ENCODE measurements at places on chromosomes 12 and 14.

- H3K4me3 ChIP-seq, result no peak overlapping the region
- no peak for DNase-seq
- no peaks in the 10 kb centered on the region for H3K36me3 ChIP-seq
- H3K27me3 ChIP-seq, result no peaks in the 10 kb centered on the region
- H3K27ac ChIP-seq, result no peak overlapping the region
- no peaks in the 10 kb centered on the region for H3K4me1 ChIP-seq
These were observed 130.8 kb downstream of the CAPZA3 start for GRCh38 chr12:18868717-18869116.

DNA sequence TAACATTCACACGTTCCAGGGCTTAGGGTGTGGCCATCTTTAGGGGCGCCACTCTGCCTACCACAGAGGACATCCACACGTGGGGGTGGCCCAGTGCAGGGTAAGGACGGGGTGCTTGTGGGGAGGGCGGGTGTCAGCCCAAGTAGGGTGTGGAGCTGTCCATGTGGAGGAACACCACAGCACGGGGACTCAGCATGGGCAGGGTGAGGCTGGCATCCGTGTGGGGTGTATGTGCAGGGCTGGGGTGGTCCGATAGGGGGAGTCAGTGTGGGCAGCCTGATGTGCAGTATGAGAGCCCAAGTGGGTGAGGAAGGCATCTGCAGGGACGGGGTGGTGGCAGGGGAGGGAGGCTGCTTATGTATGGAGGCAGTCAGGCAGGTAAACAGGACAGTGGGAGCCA, 17.7 kb downstream of the PSMC1 start:
- H3K4me3 ChIP-seq, result no peak overlapping the region
- peak; percentile 56 for DNase-seq
- peaks cover 27% of the 10 kb centered on the region for H3K36me3 ChIP-seq

DNA sequence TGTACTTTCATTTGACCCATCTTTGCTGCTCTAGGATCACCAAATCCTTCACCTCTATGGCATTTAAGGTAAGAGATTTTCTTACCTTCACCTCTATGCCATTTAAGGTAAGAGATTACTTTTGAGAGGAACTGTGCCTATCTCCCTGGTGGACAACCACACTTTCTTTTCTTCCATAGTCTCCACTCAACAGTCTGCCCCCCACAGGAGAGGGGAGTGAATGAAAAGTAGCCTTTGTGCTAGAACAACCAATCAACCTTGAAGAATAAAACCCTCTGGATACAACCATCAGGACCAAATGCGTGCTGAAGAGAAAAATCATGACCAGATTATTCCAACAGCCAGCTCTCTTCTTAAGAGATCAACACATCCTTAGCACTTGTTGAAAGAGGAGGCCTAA, 258.6 kb upstream of the TMPO start:
- no peaks in the 10 kb centered on the region for H3K27me3 ChIP-seq
- H3K4me1 ChIP-seq, result no peaks in the 10 kb centered on the region
- no peaks in the 10 kb centered on the region for H3K36me3 ChIP-seq
- no peak overlapping the region for H3K27ac ChIP-seq

GRCh38 chr12:128800606-128801005, 23.2 kb downstream of the SLC15A4 start:
- H3K4me3 ChIP-seq, result no peak overlapping the region
- DNase-seq, result no peak
- no peak overlapping the region for H3K27ac ChIP-seq
- no peaks in the 10 kb centered on the region for H3K4me1 ChIP-seq

DNA sequence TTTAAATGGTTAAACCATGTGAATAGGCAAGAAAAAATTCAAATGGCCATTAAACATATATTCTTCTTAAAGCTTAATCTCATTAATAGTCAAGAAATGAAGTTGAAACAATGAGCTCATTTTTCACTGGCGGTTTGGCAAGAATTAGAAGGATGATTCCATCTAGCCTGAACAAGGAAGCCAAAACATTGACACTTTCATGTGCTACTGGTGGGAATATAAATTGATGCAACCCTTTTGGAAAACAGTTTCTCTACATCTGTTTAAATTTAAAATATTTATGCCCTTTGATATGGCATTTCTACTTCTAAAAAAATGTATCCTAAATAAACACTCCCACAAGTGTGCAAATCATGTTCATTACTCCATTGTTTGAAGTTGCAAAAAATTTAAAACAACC, 174.7 kb upstream of the HIF1A start:
- no peak overlapping the region for H3K27ac ChIP-seq
- no peak for DNase-seq
- H3K4me1 ChIP-seq, result peaks cover 51% of the 10 kb centered on the region
- H3K4me3 ChIP-seq, result no peak overlapping the region
- H3K36me3 ChIP-seq, result no peaks in the 10 kb centered on the region

GRCh38 chr12:93039062-93039461, 110.0 kb upstream of the EEA1 start:
- no peaks in the 10 kb centered on the region for H3K27me3 ChIP-seq
- H3K4me1 ChIP-seq, result no peaks in the 10 kb centered on the region
- H3K36me3 ChIP-seq, result no peaks in the 10 kb centered on the region
- H3K4me3 ChIP-seq, result no peak overlapping the region
- DNase-seq, result no peak

- H3K36me3 ChIP-seq, result no peaks in the 10 kb centered on the region
- H3K27me3 ChIP-seq, result no peaks in the 10 kb centered on the region
- no peak overlapping the region for H3K27ac ChIP-seq
- H3K4me1 ChIP-seq, result peaks cover 36% of the 10 kb centered on the region
- no peak for DNase-seq
These were observed 6.5 kb downstream of the GLRX5 start for GRCh38 chr14:95541346-95541745.

GRCh38 chr12:10121278-10121677, 8.7 kb downstream of the CLEC7A start:
- no peaks in the 10 kb centered on the region for H3K27me3 ChIP-seq
- DNase-seq, result no peak
- no peaks in the 10 kb centered on the region for H3K4me1 ChIP-seq
- no peak overlapping the region for H3K4me3 ChIP-seq

DNA sequence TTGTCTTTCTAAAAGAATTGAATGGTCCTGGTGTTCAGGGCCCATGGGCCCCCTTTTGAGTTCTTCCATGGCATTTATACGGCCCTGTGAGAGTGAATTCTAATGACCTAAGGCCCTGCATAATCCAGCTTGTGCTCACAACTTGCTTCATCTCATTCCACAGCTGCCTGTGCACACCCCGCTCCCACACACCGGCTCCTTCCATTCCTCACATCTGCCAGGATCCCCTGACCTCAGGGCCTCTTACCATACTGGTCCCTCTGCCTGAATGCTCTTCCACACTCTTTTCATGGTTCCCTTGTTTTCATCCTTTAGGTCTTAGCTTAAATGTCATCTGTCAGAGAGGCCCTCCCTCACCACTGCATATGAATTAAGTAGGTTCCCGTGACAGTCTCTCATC, 49.5 kb upstream of the EGLN3 start:
- H3K27me3 ChIP-seq, result no peaks in the 10 kb centered on the region
- no peaks in the 10 kb centered on the region for H3K4me1 ChIP-seq
- no peaks in the 10 kb centered on the region for H3K36me3 ChIP-seq

GRCh38 chr14:102691763-102692162, 85.5 kb upstream of the TRAF3 start:
- H3K4me1 ChIP-seq, result peaks cover 13% of the 10 kb centered on the region
- H3K4me3 ChIP-seq, result no peak overlapping the region
- H3K36me3 ChIP-seq, result no peaks in the 10 kb centered on the region
- no peak for DNase-seq
- H3K27me3 ChIP-seq, result no peaks in the 10 kb centered on the region
- H3K27ac ChIP-seq, result no peak overlapping the region

- H3K27me3 ChIP-seq, result no peaks in the 10 kb centered on the region
- no peak overlapping the region for H3K27ac ChIP-seq
- H3K36me3 ChIP-seq, result no peaks in the 10 kb centered on the region
- H3K4me3 ChIP-seq, result no peak overlapping the region
- no peak for DNase-seq
These were observed 6.0 kb upstream of the LRP6 start for GRCh38 chr12:12272869-12273268.

DNA sequence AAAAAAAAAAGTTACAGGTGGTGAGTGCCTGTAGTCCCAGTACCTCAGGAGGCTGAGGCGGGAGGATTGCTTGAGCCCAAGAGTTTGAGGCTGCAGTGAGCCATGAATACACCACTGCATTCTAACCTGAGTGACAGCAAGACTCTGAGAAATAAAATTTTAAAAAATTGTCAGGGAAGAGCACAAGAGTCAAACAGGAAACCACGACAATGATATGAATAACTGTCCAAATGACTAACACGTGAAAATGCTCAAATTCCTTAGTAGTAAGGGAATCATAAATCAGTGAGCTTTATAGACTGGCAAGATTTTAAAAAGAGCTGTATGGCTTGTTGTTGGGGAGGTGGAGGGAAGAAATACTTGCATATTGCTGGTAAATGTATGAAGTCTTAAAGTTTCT, 12.9 kb upstream of the ASPG start:
- no peak overlapping the region for H3K27ac ChIP-seq
- no peaks in the 10 kb centered on the region for H3K27me3 ChIP-seq
- H3K4me3 ChIP-seq, result no peak overlapping the region
- no peaks in the 10 kb centered on the region for H3K36me3 ChIP-seq

DNA sequence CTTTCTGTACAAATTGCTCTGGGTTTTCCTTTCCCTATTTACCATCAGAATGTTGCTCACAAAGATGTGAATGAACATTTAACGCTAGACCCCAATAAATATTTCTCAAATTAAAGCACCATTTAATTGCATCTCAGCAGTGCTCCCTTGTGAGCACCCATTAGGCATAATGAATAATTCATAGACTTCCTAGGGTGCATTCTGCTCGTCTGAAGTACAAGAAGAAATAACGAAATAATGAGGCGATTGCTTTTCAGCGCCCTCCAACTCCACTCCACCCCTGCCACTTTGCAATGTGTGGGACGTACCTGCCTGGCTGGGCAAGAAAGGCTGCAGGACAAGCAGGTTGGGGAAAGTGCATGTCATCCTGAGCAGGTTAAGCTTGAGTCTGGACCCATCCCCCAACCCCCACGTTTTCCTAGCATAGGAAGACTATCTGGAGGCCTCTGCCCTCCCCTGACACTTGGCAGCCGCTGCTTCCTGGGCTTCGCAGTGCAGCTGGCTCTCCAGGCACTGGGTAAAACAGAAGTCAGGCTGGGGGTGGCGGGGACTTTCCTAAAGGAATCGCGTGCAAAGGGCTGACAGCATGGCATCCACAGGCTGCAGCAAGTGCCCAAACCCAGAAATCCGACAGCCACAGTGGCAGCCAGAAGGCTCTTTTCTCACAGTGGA, 253.7 kb downstream of the DUSP6 start:
- no peaks in the 10 kb centered on the region for H3K4me1 ChIP-seq
- H3K27me3 ChIP-seq, result no peaks in the 10 kb centered on the region
- H3K27ac ChIP-seq, result no peak overlapping the region

Data from pancreas (tissue), 10 donors.